Cardiac septum (tissue), 1 donor: ENCODE measurements at places on chromosomes 13 and 19.

GRCh38 chr13:48652851-48653471, 768 bp upstream of the CYSLTR2 start:
- no peak for DNase-seq

- DNase-seq = no peak
Measured at GRCh38 chr19:2764945-2765344, 18.1 kb downstream of the SGTA start.

GRCh38 chr13:50377726-50378270, 362.6 kb downstream of the KCNRG start:
- DNase-seq = no peak

GRCh38 chr19:34454685-34455084, 26.5 kb downstream of the UBA2 start:
- DNase-seq = no peak

DNA sequence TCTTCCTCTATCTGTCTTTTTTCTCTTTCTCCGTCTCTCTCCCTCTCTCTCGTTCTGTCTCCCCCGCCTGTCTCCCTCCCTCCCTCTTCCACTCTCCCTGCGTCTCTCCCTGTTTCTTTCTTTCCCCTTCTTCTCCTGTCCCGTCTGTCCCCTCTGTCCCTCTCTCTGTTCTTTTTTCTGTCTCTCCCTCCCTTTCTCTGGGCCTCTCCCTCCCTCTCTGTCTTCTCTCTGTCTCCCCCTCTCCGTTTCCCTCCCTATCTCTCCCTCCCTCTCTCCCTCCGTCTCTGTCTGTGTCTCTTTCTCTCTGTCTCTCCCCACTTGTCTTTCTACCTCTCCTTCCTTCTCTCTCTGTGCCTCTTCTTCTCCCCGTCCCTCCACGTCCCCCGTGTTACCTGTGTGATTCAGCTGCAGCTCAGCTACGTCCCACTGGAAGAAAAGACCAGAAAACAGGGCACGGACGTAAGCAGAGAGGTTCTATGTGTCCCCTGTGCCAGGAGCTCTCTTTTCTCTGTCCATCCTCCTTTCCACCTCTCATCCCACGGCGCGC, 1.2 kb downstream of the CD70 start:
- no peak for DNase-seq

DNA sequence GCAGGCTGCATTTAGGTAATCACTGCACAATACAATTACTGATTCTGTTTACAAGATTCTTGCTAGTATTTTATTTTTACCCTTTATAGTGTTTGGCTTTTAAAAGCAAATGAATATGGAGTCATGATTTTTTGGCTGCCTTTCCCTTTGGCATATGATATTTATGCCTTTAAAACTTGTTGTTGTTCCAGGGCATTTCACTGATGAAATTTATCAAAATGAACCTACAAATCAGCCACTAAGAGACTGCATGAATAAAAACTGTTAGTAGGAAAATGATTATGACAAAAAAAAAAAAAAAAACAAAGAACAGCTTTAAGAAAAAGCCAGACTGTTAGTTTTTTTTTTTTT, 2.6 kb downstream of the CPB2 start:
- DNase-seq = no peak

GRCh38 chr13:31159306-31159705, 2.4 kb downstream of the HSPH1 start:
- DNase-seq = no peak

- no peak for DNase-seq
Measured at GRCh38 chr13:64648293-64648692, 2581.8 kb downstream of the PCDH9 start.
